GM12878 (cell line): ENCODE measurements at places on chromosomes 1 and 21. TPM values are rescaled to one million over a fixed set of nuclear protein-coding genes. Genes with fewer than 3 reads are reported as not detected.

Gene CATSPERE
- 0.08 TPM in 1 of 2 replicates, not detected in the other for total RNA-seq

Gene ADAMTSL4
- 0.15 and 0.21 TPM in 2 replicates for total RNA-seq

Gene HSD11B1
- not detected in 2 replicates for total RNA-seq

Gene SPATA45
- 0.58 TPM in 1 of 2 replicates, not detected in the other for total RNA-seq

Gene KIAA1614
- total RNA-seq = 0.24 and 0.26 TPM in 2 replicates
